ENCODE measurements at places on chromosomes 5 and 9.

- DNase-seq: no peak
These were observed 26.8 kb upstream of the PAX5 start for GRCh38 chr9:37060833-37061232.

- DNase-seq: no peak
These were observed 65.2 kb downstream of the TMEM167A start for GRCh38 chr5:83011985-83012384.

- peak; percentile 23 for DNase-seq
These were observed 39.7 kb upstream of the SHC3 start for GRCh38 chr9:89218040-89218928.

DNA sequence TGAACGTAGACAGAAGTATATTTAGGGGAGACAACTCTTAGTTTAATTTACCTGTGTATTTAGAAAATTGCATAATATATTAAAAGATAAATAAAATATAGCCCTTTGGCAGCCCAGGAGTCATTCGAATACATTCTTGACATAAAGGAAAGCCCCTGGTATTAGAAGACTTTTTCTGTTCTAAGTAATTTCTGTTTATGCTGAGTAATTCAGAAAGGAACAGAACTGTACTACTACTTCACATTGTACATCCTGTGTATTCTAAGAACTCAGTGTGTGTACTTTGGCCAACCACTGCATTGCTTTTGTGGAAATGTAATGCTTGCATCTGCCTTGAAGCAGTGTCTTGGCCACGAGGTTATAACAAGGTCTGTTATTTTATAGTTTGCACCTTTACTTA, 136.4 kb downstream of the KDM4C start:
- no peak for DNase-seq

- no peak for DNase-seq
These were observed 1.1 kb downstream of the NPM1 start for GRCh38 chr5:171388816-171389168.

- DNase-seq: no peak
These were observed 452.8 kb upstream of the MPDZ start for GRCh38 chr9:13732290-13732689.

- no peak for DNase-seq
These were observed 2.0 kb downstream of the SIGMAR1 start for GRCh38 chr9:34635556-34635955.

DNA sequence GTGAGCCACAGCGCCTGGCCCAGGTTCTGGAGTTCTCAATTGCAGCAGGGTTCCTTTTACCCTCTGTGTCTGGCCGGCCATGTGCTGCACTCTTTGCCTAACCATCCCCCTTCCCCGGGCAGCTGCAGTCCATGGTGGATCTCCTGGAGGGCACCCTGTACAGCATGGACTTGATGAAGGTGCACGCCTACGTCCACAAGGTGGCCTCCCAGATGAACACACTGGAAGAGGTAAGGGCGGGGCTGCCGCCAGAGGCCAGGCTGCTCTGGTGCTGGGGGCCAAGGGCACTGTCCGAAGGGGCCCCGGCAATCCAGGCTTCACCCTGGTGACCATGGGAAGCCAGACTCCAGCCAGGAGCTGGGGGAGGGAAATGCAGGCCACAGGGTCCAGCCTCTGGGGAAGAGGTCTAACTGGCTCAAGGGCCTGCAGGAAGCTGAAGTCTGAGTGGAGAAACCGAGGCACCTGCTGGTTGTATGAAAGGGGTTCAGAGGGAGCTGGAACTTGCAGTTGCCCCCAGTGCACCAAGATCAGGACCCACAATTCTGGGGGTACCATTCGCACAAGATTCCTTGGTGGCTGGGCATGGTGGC, 18.1 kb downstream of the OLFML2A start:
- DNase-seq: no peak

DNA sequence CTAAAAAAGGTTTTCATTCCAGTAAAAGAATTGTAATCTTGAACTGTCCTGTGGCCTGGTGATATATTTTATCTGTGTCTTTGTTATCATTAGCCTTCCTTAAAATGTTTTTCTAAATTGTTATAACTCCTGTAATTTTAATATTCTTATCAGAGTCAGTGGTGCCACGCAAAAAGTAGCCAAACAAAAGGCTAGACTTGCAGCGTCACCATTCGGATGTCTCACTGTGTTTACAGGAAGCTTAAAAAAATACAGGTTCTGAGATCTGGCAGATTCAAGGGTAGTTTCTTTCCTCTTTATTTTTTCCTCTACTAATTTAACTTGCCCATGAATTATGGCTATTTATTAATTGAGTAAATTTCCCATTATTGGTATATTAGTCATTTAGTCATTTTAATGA, 362.3 kb downstream of the MAT2B start:
- peak; percentile 91 for DNase-seq

DNA sequence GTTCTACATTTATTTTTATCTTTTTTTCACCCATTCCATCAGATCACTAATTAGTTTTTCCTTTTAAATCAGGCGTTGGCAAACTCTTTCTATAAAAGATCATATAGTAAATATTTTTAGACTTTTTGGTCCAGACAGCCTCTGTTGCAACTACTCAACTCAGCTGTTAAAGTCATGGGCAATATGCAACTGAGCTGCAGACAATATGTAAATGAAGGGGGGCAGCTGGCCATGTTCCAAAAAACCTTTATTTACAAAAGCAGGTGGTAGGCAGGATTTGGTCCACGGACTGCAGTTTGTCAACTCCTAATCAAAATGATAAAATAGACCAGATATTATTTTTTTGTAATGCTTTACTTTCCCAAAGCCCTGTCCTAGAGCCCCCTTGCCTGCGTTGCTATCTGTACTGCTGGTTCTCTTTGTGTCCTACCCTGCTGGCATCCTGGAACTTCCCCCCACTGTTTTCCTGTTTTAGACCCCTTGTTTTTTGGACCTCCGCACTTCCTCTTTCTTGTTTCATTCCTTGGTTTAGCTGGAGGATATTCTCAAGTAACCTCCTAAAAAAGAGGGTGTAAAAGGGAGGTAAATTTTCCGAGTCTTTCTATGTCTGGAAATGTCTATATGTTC, 24.7 kb upstream of the TNFSF8 start:
- no peak for DNase-seq

- peak; percentile 36 for DNase-seq
These were observed 70.4 kb upstream of the CTSV start for GRCh38 chr9:97109194-97109811.

DNA sequence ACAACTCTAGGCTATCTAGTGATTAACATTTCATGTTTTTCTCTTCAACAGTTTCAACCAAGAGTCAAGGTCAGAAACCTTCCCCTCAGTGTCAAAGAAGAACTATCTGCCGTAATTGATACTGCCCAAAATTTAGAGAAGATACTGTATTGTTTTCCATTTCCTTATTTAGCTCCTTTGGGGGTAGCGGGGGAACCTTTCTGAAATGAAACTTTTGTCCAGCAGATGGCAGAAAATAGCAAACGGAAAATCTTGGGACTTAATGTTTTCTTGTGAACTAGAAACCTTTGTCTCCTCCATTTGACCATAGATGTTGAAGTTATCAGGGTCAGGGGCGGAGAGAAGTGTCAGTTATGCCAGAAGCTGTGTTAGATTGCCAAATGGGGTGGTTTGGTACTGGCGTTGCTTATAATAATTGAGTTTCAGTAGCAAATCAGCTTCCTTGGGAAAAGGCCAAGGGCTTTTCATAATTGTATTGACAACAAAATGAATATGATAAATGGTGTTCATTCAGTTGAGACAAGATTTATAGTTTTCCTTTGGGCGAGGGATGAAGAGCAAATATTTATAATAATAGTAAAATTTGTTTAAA, 101.7 kb upstream of the TLX3 start:
- peak; percentile 52 for DNase-seq

DNA sequence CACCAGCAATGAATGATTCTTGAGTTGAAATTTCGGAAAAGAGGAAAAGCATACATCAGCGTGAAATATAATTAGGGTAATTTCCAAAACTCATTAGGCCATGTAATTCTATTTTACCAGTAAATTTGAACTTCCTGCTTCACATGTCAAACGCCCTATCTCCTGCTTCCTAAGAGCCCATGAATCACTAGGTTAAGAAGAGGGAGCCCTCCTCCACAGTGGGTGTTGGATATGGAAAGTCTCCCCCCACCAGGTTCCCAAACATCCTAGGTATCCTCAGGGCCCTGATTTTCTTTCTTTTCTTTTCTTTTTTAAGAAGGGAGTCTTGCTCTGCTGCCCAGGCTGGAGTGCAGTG, 115.2 kb downstream of the SUSD1 start:
- no peak for DNase-seq

GRCh38 chr5:111762895-111763294, 5.9 kb upstream of the NREP start:
- DNase-seq: no peak

- DNase-seq: no peak
These were observed 97.7 kb downstream of the AK8 start for GRCh38 chr9:132780230-132781007.

GRCh38 chr5:57492632-57493031, 10.0 kb upstream of the ACTBL2 start:
- no peak for DNase-seq

Measured in iris pigment epithelial cell (primary cell).